ENCODE measurements at places on chromosomes 3 and 15.

DNA sequence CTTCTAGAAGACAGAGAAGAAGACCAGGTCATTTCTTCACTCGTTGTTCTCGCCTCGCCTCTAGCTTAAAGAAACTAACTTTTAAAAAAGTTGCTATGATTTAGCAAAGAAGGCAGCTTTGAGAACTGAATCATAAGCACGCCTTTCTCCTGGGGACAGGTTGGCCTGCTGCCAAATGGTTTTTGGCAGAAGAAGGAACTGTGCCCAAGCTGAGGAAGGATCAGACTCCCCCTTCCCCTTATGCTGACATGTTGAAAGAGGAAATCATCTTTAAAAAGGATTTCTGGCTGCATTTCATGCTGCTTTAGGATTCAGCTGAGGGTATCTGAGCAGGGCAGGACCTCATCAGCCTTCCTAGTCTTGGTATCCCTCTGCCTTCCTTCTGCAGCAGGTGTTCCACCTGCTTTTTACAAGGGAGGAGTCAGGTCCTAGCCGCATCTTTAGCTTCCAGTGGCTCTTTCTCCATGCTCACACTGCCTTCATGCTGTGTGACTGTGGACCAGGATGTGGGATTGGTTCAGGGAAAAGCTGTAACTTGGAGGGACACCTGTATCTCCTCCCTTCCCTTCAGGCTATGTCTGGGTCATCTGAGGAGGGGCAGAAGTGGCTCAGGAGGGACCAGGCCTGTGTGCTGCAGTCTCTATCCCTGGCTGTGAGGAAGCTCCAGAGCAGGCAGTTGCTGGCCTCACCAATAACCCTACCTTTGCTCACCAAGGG, 34.1 kb upstream of the HACD2 start:
- peak; percentile 72 for DNase-seq

DNA sequence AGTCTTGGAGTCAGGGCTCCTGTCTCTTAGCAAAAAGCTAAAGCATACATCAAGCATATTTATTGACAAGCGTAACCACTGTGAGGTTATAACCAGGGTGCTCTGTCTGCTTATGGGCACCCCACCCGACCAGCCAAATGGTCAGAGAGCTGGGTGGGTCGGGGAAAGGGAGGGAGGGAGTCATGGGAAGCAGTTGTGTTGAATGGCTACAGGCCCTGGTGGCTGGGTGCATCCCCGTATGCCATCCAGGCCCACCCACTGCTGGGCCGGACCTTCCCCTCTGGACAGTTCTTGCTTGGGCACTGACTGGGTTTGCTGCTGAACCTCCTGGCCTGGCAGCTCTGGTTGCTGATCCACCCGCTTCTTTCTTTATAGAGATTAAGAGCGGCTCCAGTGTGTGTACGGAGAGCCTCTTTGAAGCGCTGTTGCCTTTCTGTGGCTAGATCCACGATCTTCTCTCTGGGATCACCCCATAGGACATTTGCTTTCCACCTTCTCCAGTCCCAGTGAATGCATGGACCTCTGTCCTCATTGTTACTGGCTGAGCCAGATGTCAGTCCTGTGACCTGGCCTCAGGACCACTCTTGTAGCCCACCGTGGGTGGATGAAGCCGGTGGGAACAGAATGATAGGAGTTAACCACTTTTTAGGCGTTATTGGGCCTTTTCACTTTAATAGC, 59.6 kb downstream of the SMAD3 start:
- DNase-seq = peak; percentile 77

DNA sequence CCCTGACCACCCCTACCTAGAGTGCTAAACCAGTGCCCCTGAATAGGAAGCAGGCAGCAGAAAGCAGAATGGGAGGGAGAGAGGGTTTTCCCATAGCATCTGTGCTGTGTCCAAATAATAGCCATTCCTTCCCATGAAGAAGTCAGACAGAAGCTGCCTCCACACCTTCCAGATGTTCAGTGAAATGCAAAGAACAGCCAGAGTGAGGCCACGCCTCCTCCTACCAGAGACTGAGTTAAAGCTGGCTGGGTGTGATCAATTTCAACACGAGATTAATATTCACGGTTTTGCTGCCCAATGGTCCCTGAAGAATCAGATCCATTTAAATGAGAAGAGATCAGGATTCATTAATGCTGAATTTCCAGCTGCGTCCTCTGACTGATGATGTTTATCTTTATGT, 111.8 kb downstream of the SRGAP3 start:
- no peak for DNase-seq

DNA sequence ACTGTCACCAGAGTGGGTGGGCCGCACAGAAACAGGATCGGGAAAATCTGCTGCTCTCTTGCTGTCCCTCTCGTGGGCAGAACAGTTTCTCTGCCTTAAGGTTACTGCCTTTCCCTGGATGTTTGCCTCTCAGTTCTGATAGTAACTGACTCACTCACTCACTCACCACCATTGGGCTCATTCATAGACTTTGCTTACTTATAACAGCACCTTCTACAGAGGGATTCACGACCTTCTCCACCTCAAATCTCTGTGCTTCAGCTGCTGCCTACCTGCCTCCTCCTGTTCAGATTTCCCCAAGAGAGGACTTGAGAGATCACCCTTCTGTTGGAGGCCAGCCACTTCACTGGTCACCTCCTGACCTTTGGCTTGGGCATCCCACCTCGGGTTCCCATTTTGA, 147.7 kb upstream of the ICE2 start:
- DNase-seq = no peak
